Glomerular endothelial cell (primary cell): ENCODE measurements at places on chromosomes 6 and 20.

- DNase-seq: peak; percentile 99
Observed at GRCh38 chr6:150881911-150882481, 16.5 kb downstream of the MTHFD1L start.

- no peak for DNase-seq
Observed at GRCh38 chr6:123994891-123995635, 191.4 kb downstream of the NKAIN2 start.

DNA sequence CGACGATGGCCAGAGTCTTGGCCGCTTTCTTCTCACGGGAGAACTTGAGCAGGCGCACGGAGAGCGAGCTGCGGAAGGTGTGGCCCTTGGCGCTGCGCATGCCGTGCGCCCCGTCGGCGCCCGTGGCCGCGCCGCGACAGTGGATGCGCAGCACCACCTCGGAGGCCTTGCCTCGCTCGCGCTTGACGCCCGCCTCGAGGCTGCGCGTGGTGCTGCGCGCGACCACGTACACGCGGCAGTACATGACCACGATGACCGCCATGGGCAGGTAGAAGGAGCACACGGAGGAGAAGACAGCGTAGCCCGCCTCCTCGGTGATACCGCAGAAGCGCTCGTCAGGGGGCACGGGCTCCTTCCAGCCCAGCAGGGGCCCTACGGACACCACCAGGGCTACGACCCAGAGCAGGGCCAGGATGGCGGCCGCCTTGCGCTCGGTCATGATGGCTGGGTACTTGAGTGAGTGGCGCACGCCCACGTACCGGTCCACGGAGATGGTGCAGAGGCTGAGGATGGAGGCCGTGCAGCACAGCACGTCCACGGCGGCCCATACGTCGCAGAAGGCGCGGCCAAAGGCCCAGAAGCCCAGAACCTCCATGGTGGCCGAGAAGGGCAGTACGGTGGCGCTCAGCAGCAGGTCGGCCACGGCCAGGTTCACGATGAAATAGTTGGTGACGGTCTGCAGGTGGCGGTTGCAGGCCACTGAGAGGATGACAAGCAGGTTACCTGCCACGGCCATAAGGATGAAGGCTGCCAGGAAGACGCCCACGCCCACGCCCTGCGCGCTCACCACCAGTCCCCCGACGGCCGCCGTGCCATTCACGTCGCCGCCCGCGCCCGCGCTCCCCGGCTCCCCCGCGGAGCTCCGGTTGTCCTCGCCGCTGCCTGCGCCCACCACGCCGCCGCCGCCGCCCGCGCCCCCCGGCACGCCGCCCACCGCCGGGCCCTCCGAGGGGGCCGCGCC lies 232.8 kb upstream of the RNF24 start:
- no peak for DNase-seq

DNA sequence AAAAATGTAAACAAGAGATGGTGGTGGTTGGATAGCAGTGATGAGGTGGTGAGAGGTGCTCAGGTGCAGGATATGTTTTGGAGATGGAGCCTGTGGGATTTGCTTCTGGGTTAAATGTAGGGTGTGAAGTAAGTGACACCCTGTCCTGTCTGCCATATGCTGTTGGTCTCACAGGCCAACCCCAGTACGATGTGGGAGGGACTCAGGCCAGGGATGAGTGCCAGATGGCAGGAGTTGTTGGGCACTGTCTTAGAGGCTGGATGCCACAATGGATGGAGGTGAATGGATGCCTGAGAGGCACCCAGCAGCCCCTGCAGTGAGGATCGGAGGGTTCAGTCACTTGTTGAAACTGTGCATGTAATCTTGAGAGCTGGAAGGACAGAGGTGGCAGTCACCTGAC lies 259.3 kb downstream of the NRN1 start:
- no peak for DNase-seq

DNA sequence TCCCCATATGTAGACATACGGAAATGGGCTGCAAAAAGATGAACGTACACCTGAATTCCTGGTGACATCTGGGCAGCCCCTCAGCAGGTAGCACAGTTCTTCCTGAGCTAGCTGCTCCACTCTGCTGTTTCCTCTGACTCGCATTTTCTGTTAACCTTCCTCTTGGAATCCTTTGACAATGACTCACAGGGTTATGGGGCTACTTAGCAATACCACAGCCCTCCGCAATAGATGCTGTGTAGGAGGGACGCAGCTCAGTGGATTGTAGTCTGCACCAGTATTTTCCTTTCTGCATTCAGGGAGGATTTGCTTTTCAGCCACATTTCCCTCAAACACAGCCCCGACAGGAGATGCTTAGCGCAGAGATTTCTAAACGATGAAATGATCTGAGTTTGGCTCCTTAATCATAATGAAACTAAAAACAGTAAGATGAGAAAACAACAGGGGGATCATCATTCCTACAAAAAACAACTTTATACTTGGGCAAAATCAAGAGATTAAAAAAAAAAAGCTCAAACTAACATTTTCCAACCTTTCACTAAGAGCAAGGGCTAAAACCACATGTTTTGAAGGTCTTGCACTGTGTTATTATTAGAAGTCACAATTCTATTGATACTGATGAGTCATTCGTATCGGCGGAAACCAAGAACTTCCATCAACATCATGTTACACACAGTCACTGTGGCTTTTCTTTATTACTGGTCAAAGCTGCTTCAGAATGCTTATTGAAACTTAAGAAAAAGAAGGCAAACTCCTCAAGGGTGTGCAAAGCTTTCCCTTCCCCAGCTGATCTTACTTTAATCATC lies 12.2 kb downstream of the BACH2 start:
- peak; percentile 56 for DNase-seq

DNA sequence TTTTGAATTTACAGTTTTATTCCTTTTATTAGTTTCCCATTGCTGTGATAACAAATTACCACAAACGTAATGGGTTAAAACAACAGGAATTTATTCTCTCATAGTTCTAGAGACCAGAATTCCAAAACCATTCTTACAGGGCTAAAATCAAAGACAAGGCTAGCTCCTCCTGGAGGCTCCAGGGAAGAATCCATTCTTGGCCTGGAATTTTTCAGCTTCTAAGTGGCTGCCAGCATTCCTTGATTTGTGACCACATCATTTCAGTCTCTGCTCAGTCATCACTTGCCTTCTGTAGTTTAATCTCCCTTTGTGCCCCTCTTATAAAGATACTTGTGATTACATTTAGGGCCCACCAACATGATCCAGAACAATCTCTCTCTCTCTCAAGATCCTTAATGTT lies 897 bp upstream of the SEL1L2 start:
- DNase-seq: no peak

DNA sequence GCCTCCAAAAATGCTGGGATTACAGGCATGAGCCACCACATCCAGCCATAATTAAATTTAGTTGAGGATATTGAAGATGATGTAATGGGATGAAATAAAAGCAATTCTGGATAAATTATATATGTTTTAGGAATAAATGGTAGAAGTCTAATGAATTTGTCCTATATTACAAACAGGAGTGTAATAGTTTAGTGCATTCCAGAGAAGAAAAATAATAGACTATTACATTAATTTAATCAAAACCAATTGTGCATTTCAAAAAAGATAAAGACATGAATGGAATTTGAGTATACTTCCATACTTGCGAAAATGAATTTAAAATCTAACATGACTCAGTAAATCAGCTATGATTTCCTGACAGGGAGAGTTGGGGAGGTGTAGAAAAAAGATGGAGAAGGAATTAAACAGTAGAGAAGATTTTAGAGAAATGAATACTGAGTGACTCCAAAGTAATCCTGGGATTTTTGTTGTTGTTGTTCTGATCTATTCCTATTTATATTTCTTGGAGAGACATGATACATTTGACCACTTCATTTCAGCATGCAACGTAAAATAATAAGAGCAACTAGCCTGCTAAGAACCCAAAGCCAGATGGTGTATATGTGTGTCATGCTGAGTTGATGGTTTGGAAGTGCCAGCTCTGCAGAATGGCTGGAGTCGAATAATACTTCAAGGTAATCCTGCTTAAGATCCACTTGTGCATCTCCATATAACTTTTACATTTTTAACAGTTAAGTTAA lies 67.4 kb downstream of the AIG1 start:
- no peak for DNase-seq

- DNase-seq: no peak
Observed at GRCh38 chr6:72175916-72176315, 289.6 kb downstream of the RIMS1 start.

- DNase-seq: no peak
Observed at GRCh38 chr6:62344850-62345249, 58.8 kb upstream of the KHDRBS2 start.

- DNase-seq: no peak
Observed at GRCh38 chr20:1671891-1672669, 14.5 kb upstream of the SIRPG start.

DNA sequence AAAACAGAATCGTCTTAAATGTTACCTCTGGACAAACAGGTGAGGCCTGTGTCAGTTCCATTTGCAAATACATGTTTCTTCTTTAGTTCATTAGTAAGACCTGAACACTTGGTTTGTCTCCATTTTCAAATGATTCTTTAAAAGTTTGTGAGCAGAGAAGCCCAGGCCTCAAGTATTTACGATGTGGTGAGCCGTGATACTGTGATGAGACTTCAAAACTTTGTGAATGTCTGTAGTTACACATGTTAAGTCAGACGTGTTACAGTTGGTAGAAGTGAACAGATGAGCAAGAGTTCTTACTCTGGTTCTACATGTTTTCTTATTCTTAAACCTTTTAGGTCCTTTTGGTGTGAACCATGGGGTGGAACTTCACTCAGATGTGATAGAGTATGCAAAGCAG lies 8.5 kb downstream of the PCMTD2 start:
- no peak for DNase-seq

DNA sequence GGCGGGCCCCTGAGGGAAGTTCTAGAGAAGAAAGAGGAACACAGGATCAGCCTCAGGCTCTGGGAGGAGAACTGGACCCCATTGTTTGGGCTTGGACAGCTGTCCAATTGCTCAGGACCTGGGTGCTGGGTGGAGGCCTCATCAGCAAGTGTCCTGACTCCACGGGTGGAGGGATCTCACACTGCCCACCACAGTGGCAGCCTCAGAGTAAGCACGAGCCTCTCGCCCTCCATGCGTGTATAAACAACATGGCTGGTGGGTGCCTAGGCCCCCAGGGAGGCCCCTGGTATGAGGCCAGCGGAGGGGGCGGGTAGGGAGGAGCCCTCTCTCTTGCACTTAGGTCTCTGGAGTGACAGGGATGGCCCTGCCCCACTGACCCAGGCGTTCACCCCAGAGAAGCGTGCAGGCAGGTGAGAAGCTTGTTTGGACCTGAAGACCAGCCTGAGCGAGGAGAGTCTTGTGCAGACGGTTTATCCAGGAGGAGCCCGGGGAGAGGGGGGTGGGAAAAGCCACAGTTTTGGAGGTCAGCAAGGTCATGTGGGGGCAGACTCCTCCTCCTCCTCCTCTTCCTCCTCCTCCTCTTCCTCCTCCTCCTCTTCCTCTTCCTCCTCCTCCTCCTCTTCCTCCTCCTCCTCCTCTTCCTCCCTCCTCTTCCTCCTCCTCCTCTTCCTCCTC lies 41.9 kb upstream of the BHLHE23 start:
- no peak for DNase-seq

- DNase-seq: no peak
Observed at GRCh38 chr6:77324866-77325265, 138.4 kb downstream of the HTR1B start.

- DNase-seq: no peak
Observed at GRCh38 chr20:46253391-46253790, 54.9 kb downstream of the CDH22 start.

DNA sequence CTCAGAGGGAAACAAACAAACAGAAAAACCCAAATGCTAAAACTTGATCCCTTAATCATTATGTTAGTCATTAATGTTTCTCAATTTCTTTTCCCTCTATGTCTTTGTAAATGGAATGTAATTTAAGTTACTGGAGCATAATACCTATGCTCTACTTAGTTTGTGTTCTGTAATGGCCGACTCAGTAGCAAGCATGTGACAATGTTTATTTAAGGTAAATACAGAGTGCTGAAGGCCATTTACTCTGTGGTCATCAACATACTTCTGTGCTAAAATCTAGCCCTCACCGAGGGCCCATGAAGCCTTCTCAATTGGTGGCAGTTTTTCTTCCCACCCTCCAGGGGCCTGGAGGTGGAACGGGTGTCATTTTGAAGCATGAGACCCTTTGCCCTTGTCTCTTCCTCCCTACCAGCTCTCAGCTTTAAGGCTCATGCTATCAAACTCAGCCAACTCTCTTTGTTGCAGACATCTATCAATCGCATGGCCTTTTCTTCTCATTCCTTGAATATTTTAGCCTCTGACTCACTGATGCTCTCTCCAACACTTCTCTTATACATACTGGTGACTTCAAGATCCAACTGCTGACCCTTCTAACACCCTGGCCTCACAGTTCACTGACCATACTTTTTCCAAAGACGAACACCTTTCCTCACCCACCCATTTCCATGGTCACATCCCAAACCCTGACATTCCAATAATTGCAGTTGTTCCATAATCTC lies 48.2 kb downstream of the STX7 start:
- no peak for DNase-seq

DNA sequence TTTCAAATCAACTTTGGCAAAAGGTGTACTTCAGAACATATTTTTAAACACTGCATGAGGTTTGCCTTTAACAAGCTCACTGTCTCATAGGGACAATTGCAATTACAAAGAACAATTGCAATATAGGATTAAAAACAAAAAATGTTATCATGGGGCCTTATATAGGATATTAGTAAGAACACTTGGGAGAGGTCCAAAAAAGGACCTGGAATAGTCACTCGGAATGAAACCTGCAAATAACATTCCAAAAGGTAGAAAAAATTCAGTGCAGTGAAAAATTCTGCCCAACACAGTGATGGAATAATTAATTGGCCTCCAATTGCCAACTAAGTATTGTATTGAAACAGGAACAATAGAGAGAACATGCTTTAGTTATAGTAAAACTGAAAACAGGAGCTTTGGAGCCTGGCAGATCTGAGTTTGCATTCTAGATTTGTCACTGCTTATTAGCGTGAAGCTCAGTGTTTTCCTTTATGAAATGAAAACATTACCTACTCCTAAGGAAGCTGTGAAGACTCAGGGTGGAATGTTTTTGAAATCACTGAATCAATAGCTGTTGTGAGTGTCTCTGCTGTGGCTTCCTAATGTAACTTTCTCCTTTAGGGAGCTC lies 172.6 kb upstream of the BMP5 start:
- DNase-seq: no peak

GRCh38 chr6:51711876-51712275 lies 375.5 kb downstream of the PKHD1 start:
- DNase-seq: no peak

DNA sequence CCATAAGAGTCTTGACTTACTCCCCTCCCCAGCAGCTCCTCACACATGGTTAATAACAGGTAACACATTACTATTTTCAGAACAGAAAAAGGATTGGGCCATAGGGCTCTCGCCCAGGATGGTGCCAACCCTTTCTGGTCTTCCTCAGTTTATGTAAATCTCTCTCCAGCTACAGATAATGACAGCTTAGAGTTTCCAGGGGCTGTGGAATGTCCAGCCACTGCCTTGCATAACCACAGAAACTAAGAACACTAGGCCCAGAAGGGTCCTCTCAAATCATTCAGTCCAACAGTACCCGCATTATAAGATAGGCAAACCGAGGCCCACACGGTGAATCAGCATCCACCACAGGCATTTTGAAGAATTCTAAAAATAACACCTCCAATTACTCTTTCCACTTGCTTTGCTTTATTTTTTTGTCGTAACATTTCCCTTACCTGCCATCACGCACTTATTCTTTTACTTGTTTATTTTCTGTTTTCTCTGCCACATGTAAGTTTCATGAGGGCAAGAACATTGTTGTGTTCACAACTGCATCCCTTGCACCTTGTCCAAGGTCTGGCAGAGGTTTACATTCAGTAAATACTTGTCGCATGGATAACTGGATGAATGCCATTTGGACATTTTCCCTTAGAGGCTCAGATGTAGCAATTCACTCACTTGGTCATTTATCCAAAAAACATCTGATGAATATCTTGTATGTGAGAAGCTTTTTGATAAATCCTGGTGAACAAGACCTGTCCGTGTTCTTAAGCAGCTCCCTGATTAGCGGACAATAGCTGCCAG lies 6.4 kb upstream of the SDC4 start:
- no peak for DNase-seq
